ENCODE measurements at places on chromosomes 12 and 14.

GRCh38 chr12:65946821-65947220, 122.5 kb downstream of the HMGA2 start:
- DNase-seq, result no peak

DNA sequence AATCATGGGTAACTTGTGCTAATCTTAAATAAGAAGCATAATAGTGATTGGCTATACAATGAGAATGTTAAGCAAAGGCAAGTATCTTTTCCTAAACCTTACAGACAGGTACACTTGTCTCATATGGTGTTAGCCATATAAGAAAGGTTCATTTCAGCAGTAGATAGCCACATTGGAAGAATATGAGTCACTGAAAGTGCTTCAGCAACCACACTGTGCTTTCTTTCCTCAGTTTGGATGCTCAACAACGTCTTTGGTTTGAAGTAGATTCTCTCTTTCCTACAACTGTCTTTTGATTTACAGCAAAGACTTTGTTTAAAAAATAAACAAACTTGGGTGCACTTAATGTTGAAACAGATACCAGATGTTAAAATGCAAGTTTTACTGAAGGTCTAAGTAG, 8.9 kb downstream of the DDHD1 start:
- peak; percentile 22 for DNase-seq

DNA sequence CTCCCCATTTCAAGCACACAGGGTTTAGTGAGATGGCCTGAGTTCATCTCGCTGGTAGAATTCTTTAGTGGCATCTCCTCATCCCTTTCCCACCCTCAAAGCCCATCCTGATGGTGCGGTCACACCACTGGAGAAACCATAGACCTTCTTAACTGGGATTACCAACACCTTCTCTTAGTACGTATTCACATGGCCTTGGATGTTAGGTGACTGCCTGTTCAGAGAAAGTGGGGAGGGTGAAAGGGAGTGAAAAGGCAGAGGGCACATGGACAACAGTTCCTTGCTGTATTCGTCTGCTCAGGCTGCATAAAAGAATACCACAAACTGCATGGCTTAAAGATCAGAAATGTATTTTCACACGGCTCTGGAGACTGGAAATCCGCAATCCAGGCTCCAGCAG, 306.1 kb downstream of the ZFP36L1 start:
- DNase-seq, result no peak

GRCh38 chr12:22409377-22410164, 75.1 kb upstream of the ST8SIA1 start:
- DNase-seq, result peak; percentile 61

DNA sequence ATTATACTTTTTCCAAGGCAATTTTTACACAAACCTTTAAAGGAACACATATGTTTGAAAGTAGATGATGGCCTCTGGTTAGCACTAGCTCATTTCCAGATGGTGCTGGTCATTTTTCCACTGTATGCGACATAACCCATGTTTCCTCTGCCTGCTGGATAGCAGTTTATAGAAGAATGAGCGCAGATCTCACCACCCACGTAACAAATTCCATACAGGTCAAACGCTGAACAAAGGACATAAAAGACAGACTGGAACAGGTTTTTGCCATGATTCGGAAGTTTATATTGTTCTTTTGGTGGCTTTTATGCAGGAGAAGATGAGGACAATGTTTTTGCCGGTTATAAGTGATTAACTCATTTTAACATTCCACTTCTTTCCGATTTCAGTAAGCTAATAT, 30.7 kb downstream of the PPP1R36 start:
- DNase-seq, result no peak

- DNase-seq, result no peak
Measured at GRCh38 chr12:131024721-131025120, 71.0 kb downstream of the ADGRD1 start.

DNA sequence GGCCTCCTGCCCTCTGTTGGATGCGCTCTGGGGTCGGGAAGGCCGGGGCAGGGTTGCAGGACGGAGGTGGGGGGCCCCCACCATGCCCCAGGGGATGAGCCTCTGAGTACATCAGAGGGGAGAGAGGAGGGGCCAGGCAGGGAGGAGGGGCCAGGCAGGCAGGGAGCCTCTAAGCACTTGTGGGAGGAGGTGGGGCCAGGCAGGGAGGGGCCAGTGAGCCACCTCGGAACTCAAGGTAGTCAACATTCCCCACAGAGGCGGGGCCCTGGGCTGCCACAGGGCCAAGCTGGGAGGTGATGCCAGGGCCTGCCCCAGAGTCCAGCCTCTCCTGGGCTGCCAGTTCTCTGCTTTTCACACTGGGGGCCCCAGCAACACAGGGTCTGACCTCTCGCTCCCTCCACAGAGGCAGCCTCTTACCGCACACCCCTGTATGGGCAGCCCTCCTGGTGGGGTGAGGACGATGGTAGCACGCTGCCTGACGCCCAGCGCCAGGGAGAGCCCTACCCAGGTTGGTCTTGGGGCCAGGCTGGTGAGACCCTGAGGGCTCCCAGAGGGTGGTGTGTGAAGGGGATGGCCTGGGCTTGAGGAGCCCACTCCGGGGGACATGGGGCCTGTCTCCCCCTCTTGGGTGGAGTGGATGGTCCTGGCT, 17.4 kb downstream of the CEP170B start:
- DNase-seq, result no peak

GRCh38 chr12:83106873-83107272, 420.2 kb downstream of the TMTC2 start:
- no peak for DNase-seq

GRCh38 chr12:132357623-132358186, 28.3 kb upstream of the GALNT9 start:
- no peak for DNase-seq

DNA sequence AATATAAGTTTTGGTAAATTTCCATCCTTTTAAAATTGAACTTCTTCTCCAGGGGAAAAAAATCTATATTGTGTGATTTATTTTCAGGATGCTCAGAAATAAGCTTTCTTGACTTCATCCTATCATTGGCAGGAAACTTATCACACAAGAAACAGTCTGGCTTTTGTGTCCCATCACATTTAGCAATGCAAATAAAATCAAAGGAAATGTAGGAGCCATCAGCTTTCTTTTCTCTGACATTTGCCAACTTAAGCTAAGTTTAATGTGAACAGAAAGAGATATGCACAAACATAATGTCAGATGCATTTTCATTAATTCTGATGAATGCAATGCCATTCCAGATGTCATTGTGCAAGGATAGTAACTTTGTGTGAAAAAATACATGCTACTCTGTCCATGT, 56.6 kb downstream of the LIN7A start:
- no peak for DNase-seq

DNA sequence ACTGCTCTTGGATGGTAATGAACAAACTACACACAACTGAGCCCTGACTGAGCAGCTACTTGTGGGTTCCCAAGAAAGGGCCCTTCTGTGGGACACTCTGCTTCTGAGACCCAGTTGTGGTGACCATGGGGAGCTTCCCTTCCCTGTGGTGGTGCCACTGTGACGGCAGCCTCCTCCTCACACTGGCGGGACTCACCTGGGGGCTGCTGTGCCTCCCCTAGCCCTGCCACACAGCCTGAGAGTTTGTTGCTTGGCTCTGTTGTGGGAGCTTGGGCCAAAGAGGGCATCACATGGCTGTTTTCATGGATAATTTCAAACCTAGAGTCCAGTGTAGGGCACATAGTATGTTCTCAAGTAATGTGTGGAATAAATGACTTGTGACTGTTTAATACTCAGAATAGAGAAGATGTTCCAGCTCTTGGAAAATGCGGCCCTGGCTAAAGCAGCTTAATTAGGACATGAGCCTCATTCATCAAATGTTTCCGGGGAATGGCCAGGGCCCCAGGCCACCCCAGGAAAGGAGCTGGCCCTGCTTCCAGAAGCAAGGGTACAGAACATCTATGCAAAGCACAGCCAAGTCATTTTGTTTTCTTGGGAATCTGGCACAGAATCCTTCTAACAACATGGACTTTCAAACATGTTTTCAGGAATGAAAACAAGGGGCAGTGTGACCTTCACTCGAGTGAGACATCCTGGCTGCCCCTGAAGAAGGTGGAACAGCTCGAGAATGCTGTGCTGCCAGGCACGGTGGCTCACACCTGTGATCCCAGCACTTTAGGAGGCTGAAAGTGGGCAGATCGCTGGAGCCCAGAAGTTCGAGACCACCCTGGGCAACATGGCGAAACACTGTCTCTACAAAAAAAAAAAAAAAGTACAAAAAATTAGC, 21.2 kb downstream of the ZFYVE21 start:
- no peak for DNase-seq

GRCh38 chr14:105470350-105471296, 4.0 kb upstream of the CRIP2 start:
- no peak for DNase-seq

GRCh38 chr12:44947163-44947562, 71.0 kb upstream of the NELL2 start:
- no peak for DNase-seq

GRCh38 chr12:62792236-62792870, 142.6 kb downstream of the PPM1H start:
- DNase-seq, result no peak

DNA sequence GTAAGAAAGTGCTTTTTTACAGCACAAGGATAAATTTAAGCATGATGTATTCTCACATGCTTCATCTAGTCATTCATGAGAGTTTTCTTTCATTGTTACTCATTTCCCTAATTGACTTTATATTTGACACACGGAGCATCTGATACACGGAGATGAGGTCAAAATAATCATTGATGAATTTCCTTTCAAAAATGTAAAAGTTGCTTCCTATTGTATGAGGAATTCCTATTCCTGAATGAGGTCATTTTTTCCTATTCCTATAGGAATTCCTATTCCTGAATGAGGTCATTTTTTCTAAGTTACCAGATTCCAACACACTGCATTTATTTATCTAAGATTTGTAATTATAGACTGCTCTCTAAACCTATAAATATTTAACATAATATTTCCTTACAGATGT, 316.7 kb upstream of the KITLG start:
- no peak for DNase-seq

- DNase-seq, result no peak
Measured at GRCh38 chr12:28512876-28513275, 322.6 kb downstream of the CCDC91 start.

- no peak for DNase-seq
Measured at GRCh38 chr14:72402377-72402772, 470.1 kb downstream of the RGS6 start.

- no peak for DNase-seq
Measured at GRCh38 chr14:74921053-74921620, 1.9 kb downstream of the RPS6KL1 start.

DNA sequence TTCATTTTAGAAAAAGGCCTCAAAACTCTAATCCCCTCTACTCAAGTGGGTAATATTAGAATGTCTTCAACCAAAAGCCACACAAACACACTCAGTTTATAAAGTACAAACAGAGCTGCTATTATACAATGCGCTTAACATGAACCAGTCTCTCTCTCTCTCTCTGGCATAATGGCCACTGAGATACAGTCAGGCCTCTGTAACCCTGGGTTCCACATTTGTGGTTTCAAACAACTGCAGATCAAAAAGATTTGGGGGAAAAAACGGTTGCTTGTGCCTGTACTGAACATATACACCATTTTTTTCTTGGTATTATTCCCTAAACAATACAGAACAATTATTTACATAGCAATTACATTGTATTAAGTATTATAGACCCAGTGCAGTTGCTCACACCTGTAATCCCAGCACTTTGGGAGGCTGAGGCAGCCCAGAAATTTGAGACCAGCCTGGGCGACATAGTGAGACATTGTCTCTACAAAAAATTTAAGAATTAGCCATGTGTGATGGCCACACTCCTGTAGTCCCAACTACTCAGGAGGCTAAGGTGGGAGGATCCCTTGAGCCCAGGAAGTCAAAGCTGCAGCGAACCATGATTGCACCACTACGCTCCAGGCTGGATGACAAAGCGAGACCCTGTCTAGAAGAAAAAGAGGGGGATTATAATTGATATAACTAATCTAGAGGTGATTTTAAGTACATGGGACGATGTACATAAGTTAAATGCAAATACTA, 5.6 kb downstream of the SLC11A2 start:
- no peak for DNase-seq

GRCh38 chr14:102020058-102020971, 55.9 kb downstream of the DYNC1H1 start:
- peak; percentile 64 for DNase-seq

DNA sequence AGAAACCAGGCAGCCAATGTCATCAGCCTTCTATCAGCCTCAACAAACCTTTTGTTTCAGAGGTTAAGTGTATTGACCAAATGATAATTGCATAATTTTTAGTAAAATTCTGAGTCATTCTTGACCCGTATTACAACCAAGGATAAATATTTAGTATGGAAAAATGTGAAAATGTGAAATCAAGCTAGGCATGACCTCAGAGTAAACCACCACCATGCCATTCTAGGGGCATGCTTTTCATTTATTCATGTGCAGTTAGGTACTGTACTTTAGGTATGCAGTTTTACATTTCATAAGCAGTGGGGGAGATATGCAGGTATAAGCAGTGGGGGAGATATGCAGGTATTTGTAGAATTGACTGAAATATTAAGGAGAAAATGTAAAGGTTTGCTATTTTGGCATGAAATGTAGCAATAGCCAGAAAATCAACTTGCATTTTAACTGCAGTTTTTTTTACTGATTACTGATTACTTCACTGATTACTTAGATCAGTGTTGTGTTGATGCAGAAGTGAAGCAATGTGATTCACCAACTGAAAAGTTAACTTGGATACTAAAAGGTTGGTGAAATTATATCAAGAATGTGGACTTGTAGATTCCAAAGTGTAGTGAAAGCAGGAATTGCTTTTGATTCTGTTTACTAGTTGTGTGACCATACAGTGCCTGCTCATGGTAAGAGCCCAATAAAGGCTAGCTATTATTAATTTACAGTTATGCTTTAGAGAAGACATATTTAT, 184.2 kb downstream of the ESR2 start:
- DNase-seq, result no peak

GRCh38 chr12:109893261-109893995, 6.6 kb upstream of the TCHP start:
- no peak for DNase-seq

GRCh38 chr12:111442301-111443045, 36.8 kb downstream of the SH2B3 start:
- DNase-seq, result no peak

DNA sequence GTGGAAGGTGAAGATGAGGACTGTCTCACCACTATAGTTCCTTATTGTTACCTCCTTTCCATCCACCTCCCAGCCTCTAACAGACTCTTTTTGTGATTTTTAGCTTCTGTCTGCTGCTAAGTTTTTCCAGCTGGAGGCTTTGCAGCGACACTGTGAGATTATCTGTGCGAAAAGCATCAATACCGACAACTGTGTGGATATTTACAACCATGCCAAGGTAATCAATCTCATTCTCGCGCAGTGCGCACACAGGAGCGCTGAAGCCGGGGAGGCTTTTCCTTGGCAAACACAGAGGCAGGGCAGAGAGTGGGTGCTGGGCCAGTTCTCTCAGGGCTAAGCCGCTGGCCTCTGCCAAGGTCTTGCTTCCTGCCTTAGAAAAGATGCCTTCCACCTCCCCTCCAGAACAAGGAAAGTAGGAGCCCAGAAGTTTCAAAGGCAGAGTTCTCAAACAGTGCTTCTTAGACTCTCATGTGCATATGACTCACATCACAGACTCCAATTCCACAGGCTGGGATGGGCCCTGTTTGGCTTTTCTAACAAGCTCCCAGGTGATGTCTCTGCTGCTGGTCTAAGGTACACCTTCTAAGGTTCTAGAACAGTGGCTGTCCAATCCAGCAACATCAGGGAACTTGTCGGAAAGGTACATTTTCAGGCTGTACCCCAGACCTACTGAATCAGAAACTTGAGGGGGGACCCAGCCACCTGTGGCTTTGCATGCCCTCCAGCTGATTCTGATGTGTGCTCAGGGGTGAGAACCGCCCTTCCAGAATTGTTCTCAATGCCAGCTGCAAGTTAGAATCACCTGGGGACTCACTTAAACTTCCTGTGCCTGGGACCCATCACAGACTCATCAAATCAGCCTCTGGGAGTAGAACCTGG, 33.8 kb upstream of the PWP1 start:
- DNase-seq, result no peak
